Osteocyte (in vitro differentiated cells): ENCODE measurements at places on chromosomes 3 and 15. TPM values are rescaled to one million over a fixed set of nuclear protein-coding genes. Genes with fewer than 3 reads are reported as not detected.

GPR27 gene
- 0.63 and 0.94 TPM in 2 replicates for total RNA-seq

CAV3 gene
- not detected in 2 replicates for total RNA-seq

ITIH1 gene
- not detected in 2 replicates for total RNA-seq

ATP13A4 gene
- total RNA-seq = 0.27 TPM in 1 of 2 replicates, not detected in the other

GOLGA6L7 gene
- not detected in 2 replicates for total RNA-seq

MYL3 gene
- total RNA-seq = 1.6 and 3.0 TPM in 2 replicates

ESYT3 gene
- total RNA-seq = 0.21 and 0.34 TPM in 2 replicates

FAM219B gene
- 70.4 and 76.5 TPM in 2 replicates for total RNA-seq

PRR20G gene
- not detected in 2 replicates for total RNA-seq

DAPK2 gene
- total RNA-seq = 17.6 and 17.7 TPM in 2 replicates

KLHL40 gene
- not detected in 2 replicates for total RNA-seq

GOLGA8N gene
- total RNA-seq = 7.9 and 9.2 TPM in 2 replicates

BFSP2 gene
- not detected in 2 replicates for total RNA-seq

IL20RB gene
- total RNA-seq = 0.55 TPM in 1 of 2 replicates, not detected in the other

LDHAL6B gene
- not detected in 2 replicates for total RNA-seq

CCDC33 gene
- not detected in 2 replicates for total RNA-seq

SI gene
- not detected in 2 replicates for total RNA-seq
